Esophagus squamous epithelium (tissue), 5 donors: ENCODE measurements at places on chromosomes 16 and 17.

DNA sequence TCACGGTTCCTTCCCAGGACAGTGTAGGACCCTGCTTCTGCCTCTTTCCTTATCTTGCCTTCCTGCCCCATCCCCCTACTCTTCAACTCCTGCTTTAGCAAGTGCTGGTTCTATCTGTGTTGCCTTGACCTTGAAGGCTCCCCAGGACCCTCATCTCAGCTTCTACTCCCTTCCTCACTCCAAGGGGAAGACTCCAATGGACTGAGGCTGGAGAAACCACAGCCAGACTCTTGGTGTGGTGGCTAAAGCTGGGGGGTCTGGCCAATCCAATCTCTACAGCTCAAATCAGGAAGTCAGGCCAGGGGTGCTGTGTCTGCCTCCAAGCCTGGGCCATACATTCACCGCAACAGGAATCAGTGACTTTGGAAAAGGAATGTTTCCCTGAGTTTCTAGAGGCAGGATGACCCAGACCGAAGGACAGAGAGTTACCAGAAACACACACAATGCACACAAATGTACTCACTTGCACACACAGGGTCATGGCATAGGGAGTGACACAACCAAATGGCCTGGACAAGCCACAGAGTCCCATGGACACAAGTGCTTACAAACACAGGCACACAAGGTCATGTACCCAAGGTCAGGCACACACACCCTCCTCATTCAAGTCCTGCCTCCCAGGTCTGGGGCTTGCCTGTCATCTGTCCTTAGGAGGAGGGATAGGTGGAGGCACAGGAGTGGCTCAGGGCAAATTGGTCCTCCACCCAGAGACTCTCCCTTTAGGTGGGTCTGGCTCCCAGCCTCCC lies 1.7 kb upstream of the HSD11B2 start:
- DNase-seq: no peak

DNA sequence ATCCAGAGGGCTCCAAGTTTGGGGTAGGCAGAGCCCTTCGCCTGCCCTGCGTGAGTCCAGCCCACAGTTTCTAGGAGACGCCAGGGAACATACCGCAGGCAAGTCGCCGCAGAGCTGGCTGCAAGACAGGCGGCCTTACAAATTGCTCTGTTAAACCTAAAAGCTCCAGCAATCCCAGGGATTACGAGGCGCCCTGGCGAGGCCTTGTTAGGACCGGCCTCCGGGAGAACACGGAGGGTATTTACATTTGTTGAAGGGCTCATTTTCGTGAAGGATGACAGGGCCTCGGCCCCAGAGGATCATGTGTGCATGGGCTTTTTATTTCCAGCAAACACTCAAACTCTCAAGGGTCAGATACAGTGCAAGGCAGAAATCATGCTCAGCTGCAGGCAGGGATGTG lies 77.6 kb upstream of the FOXF1 start:
- no peak for DNase-seq

- DNase-seq: no peak
Measured at GRCh38 chr16:25189305-25189704, 27.4 kb upstream of the AQP8 start.

GRCh38 chr17:34011599-34011998 lies 243.5 kb upstream of the CCL2 start:
- no peak for DNase-seq

- no peak for DNase-seq
Measured at GRCh38 chr16:72264771-72265170, 92.8 kb upstream of the PMFBP1 start.

- no peak for DNase-seq
Measured at GRCh38 chr17:63039899-63040602, 74.0 kb downstream of the TANC2 start.

GRCh38 chr17:77829843-77830799 lies 128.4 kb upstream of the TNRC6C start:
- DNase-seq: no peak

- no peak for DNase-seq
Measured at GRCh38 chr17:35167666-35168065, 20.0 kb downstream of the UNC45B start.

DNA sequence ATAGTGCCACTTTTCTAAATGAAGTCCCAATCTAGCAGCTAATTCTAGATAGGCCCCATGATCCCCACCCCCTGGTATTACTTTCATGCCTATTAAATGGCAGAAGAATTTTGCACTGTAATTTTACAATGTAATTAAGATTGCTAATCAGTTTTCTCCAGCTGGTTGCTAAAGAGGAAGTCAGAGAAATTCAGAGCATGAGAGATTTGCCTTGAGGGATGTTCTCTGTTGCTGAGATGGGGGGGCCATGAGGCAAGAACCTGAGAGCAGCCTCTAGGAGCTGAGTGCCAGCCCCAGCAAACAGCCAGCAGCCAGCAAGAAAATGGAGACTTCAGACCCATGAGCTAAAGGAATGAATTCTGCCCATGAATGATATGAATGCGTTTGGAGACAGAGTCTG lies 38.9 kb downstream of the SHCBP1 start:
- no peak for DNase-seq

DNA sequence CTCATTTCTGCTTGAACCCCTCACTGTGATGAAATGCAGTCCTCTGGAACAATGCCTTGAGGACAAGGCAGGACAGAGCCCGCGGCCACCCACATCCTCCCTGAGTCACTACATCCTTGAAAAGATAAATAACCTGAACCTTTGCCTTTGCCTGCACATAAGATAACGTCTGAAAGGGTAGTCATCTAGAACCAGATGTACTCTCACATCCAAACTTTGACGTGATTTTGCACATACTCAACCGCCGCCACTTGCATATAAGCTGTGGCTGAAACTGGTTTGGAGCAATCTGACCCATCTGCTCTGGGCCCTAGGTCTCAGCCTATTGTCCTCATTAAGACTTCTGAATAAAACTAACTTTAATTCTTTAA lies 252.1 kb downstream of the PHKB start:
- DNase-seq: no peak
